ENCODE measurements at places on chromosomes 4 and X.
A peak's percentile ranks its signal among the peaks of the same experiment; 100 is the strongest.

DNA sequence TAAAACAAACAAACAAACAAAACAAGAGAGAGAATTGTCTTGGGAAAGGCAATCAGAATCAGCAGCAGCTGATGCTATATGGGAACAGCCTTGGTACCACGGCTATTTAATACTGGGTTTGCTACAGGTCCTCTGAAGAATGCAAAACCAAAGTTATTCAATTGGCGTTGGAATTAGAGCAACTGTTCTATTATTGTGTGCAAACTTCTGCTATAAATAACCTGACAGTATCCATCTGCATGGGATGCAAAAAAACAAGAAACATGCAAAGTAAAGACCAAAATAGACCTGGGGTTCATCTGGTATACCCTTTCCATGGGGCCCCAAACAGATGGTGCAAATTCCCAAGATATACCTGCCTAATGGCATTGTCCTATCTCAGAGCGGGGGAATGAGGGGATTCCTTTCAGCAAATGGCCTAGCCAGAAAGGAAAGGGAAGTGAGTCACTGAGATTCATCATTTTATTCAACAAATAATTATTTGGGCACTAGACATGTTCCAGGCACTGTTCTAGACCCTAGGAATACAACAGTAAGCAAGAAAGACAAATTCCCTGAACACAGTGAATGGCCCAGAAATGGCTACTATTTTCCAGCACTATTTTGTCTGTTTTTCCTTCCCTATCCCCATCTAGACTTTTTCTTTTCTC lies 268.9 kb downstream of the FBXW7 start:
- DNase-seq = no peak

DNA sequence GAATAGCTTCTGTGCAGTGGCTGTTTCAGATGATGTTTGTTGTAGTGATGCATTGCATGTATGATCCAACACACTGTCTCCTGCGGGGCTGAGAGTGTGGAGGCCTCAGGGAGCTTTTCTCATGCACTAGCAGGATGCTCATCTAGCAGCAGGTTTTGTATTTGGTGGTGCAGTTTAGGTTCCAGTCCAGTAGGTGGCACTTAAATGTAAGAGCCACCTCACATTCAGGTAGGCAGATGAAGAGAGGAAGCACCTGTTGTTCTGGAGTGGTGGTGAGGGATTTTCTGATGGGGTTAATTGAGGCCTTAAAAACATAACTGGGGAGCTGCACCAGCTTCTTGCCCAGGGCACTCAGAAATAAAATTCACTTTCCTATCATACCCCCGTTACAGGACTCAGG lies 300.9 kb downstream of the SPIN4 start:
- no peak for DNase-seq

DNA sequence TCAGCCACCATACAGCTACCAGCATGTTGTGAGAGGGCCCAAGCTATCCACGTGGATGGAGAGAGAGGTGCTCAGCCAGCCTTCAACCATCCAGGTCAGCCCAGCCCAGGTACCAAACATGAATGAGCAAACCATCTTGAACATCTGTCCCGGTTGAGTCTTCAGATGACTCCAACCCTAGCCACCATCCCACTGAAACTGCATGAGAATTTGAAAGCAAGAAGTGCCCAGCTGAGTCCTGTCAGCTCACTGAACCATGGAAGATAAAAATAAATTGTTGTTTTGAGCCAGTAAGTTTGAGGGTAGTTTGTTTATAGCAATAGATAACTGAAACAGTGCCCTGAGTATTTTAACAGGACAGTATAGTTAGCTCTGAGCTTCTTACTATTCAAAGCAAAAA lies 7.3 kb upstream of the SEL1L3 start:
- DNase-seq = no peak

- no peak for DNase-seq
Measured at GRCh38 chr4:6056976-6057766, 38.9 kb upstream of the C4orf50 start.

DNA sequence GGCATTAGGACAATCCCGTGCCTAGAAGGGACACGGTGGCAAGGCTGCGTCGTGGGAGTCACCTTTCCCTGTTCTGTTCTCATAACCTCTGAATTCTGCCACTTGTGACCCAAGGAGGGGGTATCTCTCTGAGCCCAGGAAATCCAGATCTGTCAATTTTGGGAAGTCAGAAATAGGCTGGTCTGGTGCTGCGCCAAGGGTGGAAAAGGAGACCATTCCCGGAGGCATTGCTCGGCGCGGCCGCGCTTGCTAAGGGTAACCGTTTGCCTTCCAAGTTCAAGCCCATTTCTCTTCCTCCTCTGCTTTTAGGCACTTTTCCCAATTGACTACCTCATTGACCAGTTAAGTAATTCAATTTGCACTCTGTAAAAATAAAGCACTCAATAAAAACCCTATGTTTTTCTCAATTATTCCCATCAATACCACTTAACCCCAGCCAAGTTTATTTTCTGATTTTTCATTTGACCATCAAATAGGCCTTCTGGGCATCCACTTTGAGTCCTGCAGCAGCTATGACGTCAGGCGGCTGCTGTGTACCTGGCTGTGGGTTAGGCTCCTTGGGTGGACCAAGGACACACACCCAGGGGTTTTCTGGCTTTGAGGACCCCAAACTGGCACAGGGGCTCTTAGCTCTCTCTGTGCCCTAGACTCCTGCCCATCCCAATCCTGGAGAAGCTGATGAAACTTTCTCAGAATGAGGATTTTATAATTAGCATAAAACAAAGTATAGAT lies 12.5 kb downstream of the SORCS2 start:
- no peak for DNase-seq

DNA sequence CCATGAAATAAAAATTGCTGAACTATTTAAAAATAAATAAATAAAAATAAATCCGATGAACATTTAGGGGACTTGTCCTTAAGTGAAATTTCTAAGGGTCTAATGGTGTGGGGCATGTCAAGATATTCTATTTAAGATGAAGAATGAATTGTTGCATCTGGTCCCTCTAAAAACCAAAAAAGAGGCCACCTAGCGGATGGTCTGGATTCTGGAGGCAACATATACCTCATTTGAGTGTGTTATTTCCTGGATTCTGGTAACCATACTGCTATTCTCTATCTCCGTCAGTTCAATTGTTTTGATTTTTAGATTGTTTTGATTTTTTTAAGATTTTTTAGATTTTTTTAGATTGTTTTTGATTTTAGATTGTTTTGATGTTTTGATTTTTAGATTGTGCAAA lies 28.3 kb downstream of the AGTR2 start:
- DNase-seq = no peak

DNA sequence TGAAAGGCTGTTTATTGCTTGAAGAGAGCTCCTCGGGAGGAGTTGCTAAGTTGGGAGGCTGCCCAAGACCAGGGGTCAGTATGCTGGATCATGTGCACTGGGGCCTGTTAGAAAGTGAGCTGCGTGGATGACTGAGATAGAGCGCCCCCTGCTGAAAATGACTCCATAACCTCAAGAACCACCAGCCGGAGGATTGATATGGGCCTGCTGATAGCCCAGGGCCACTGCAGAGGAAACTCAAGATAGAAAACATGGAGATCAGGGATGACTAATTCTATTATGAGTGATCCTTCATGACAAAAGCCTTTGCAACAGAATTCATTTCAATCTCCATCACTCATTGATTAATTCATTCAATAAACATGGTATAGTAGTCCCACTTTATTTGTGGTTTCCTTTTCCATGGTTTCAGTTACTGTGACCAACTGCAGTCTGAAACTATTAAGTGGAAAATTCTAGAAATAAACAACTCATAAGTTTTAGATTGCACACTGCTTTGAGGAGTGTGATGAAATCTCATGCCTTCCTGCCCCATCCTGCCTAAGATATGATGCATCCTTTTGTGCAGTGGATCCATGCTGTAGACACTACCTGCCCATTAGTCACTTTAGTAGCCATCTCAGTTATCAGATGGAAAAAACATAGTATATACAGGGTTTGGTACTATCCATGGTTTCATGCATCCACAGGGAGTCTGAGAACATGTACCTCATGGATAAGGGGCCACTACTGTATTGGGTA lies 126.7 kb upstream of the MBNL3 start:
- DNase-seq = peak; percentile 38

GRCh38 chr4:127097061-127097460 lies 535.7 kb upstream of the INTU start:
- no peak for DNase-seq

DNA sequence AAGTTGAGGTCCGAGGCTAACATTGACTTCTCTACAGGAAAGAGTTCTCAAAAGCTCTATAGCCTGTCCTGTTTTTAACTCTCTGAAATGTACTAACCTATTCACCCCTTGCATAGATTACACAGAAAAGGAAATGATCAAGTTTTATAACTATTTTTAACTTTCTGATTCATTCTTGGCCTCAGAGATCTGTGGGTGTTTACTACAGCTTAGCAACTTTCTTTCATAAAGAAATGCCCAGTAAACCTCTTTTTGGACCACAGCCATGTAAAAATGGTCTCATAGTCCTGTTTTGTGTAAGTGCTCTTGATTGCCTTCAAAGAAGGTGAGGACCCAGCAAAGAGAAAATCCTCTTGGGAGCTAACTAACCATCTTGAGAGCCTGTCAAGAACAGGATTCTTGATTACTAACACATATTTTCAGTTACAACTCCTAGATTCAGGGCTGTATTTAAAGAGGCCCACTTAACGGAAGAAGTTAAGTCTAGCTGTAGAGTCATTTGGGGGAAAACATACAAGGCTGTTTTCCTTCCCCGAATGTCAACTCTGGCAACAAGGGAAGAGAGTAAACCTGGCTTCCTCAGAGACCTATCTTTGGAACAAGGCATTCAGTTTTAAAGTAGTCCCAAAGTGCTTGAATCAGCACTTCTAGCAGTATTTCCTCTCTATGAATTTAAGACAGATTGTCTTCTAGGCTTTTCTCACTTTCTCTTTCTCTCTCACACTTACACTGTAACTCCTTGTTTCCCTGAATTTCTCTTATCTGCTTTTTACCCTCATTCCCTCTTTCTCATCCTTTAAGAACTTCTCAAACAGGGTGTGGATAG lies 78.2 kb downstream of the IL21 start:
- no peak for DNase-seq

GRCh38 chr4:182325397-182325796 lies 82.2 kb downstream of the TENM3 start:
- no peak for DNase-seq

GRCh38 chr4:37604461-37604860 lies 81.7 kb downstream of the RELL1 start:
- DNase-seq = no peak

DNA sequence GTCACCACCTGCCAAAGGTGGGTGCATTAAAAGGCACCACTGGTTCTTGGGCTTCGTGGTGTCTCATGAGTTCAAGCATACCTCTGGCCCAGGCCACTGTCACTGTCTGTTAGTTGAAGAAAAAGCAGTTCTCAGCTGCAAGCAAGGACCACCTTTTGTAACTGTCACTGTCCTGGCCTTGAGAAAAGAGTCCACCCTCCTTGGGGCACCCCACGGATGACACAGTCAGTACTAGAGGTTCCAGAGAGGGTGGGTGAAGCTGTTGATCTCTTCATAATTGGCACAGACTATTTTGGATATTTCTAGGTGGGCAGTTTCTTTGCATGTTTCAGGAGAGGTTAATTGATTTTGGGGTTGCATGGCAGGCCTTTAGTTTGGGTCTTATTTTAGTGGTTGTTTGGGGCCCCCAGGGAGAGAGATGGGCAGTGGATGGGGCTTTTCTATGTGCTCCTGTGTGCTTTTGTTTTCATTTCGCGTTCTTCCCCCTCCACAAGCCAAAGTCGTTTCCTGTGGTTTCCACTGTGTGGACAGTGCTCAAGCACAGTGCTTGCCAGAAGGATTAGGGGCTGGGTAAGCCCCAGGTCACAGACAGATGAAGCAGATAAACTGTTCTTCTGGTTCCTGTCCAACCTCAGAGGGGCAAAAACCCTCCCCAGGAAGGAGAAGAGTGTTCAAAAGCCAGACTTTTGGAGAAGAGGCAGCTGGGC lies 156.2 kb upstream of the PPP1R2C start:
- DNase-seq = peak; percentile 31

GRCh38 chr4:151012376-151012775 lies 2.7 kb downstream of the LRBA start:
- DNase-seq = no peak

GRCh38 chrX:149522916-149523315 lies 17.8 kb upstream of the IDS start:
- DNase-seq = no peak

DNA sequence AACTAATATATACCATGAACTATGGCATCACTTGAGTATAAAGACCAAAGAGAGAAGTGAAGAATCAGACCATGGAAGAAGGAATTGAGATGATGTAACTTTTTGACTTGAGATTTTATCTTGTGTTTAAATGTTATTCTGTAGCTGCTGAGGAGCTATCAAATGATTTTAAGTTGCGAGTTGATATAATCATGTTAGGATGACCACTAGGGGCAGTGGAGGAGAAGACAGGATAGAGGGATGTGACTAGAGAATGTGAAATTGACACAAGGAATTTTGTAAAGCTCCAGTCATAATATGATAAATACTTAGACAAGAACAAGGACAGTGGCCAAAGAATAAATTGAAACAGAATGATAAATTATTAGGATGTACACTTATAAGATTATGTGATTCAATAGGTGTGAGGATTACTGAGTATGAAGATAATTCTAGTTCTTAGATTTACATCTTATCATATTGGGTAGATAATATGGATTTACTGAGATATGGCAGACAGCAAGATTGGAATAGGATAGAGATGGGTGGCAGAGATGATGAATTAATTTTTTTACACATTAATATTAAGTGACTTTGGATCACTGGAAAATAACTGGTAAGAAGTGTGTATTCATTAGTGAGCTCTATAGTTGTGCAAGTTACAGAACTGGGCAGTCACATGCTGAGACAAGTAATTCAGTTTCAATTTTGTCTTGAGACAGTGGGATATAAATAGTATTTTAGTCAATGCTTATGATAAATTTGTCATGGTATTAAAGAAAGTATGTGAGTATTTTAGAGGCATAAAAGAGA lies 816.0 kb upstream of the PCDH10 start:
- no peak for DNase-seq

- DNase-seq = no peak
Measured at GRCh38 chrX:86421771-86422170, 273.5 kb downstream of the DACH2 start.

DNA sequence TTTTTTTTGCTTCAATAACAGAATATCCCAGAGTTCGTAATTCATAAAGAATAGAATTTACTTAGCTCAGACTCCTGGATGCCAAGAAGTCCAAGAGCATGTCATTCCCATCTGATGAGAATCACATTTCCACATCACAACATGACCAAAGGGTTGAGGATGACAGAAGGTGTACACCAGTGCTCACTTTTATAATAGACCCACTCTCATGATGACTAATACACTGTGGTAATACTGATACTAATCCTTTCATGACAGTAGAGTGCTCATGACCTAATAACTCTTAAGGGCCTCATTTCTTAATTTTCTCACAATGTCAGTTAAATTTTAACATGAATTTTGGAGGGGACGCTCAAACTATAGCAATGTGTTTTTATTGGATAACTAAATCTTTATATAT lies 69.2 kb downstream of the ZNF732 start:
- no peak for DNase-seq
